ENCODE measurements at places on chromosomes 12 and 14. TPM values are rescaled to one million over a fixed set of nuclear protein-coding genes. Genes with fewer than 3 reads are reported as not detected.

DNA sequence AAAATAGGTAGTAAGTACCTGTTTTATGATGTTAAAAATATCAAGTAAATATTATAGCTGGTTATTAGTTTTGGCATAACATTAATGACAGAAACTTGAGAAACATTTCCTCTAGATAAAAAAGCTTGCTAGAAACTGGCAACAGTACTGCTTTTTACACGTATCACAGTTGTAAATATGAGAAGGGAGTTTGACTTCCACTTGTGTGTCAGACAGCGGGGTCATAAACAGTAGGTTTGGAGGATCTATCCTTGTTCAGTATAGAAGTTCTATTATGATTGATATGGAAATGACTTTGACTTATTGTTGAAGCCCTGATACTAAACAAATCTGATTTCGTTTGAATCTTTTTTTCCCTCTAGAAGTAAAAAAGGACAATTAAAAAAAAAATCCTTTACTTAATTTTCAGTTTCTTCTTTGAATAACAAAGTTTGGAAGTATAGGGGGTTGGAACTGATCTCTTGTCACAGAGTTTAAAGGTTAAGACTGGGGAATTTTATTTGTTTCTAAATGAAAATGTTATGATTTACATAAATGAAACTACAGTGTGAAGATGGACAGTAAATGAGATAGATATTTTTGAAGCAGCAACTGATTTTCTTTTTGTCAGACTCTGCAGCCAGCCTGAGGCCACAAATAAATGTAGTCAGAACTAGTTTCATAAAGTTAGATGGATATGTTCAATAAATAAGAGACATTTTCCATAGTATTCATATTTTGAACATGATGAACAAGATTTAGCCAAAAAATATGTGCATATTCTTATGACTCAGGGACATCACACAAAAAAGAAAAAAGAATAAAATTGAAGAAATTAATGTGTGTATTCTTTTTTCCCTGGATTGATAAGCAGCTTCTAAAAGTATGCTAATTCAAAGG lies 50.1 kb downstream of the WNK1 start:
- DNase-seq = no peak

DNA sequence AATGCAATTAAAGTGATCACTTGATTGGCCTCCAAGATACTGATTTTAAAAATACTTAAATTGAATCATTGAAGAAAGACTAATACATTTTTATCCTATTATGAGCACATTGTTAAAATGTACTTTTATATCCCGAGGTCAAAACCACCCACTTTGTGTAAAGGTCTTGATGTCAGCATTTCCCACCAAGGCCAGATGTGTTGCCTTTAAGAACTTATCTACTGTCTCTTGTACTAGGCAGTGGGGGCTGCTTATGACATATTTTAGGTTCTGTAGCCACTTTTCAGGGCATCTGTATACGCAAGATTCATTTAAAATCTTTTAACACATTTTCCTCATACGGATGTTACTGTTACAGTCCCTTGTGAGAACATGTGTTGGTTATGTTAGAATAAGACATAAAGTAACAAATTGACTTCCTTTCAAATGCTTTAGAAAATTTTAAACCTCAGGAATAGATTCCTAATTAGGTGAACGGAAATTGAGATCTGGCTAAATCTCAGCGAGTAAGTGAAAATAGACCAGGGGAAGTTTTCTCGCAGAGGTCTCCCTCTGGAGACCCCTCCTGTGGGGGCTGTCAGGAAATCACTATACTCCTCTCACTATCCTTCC lies 456.2 kb downstream of the ADAMTS20 start:
- DNase-seq = no peak

RERGL gene
- not detected for polyA plus RNA-seq

DNA sequence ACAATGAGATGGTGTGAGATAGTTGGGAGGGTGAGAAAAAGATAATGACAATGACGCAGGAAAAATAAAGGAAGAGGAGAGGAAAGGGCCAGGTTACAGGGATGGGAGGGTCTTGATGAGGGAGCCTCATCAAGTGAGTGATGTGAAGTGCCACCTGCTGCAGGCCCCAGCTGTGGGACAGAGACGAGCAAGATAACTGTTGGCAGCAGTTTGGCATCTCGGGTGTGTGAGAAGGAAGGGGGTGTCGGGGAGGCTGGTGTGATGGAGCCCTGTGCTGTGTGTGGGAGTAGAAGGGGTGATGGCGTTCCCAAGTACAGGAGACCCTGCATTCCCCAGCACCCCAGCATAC lies 11.4 kb upstream of the TAC3 start:
- DNase-seq = no peak

APOLD1 gene
- polyA plus RNA-seq = 2.2 TPM

PLXNC1 gene
- 3.8 TPM for polyA plus RNA-seq

GRCh38 chr12:94287245-94287628 lies 138.9 kb downstream of the PLXNC1 start:
- DNase-seq = no peak

GRCh38 chr14:41570415-41571155 lies 36.1 kb upstream of the LRFN5 start:
- no peak for DNase-seq

DNA sequence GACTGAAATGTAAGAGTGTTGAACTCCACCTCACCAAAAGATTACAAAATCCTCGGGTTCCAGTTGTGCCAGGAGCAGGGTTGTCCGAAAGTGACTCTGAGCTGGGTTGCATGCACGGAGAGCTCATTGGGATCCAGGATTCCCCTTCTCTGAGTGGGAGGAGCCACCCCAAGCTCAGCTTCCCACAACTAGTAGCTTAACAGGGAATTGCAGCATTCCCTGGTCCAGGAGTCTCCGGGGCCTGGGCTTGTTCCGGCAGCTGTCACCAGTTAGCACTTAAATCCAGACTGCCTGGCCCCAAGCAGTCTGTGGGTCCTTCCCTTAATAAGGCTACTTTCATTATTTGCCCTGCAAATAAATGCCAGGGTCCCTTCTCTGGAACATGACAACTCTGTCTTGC lies 50.1 kb downstream of the CD9 start:
- no peak for DNase-seq

DNA sequence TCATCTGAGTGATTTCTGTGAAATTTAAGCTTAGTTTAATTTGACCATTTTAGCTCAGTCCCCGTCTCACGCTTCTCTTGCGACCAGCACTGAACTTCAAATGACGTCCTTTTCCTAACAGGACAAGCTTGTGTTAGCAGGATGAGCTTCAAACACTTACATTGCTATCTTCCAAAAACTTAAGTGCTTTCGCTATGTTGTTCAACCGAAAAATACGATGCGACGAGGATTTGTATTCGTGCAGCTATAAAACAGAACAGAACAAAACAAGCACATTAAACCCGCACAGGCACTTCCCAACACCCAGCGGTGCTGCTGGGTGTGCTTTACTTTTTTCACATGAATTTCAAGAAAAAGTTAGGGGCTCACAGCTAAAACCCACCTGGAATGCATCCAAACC lies 64.2 kb upstream of the DICER1 start:
- DNase-seq = no peak

GRCh38 chr14:104283197-104284106 lies 145.1 kb downstream of the KIF26A start:
- no peak for DNase-seq

- DNase-seq = no peak
These were observed 127.7 kb downstream of the DACT1 start for GRCh38 chr14:58765418-58765831.

PRB4 gene
- not detected for polyA plus RNA-seq

TAS2R7 gene
- polyA plus RNA-seq = not detected

REM2 gene
- polyA plus RNA-seq = 0.06 TPM

NCKAP5L gene
- polyA plus RNA-seq = 7.3 TPM

- DNase-seq = no peak
These were observed 137.6 kb downstream of the TSPAN9 start for GRCh38 chr12:3214526-3215365.

MSI1 gene
- polyA plus RNA-seq = not detected

DNA sequence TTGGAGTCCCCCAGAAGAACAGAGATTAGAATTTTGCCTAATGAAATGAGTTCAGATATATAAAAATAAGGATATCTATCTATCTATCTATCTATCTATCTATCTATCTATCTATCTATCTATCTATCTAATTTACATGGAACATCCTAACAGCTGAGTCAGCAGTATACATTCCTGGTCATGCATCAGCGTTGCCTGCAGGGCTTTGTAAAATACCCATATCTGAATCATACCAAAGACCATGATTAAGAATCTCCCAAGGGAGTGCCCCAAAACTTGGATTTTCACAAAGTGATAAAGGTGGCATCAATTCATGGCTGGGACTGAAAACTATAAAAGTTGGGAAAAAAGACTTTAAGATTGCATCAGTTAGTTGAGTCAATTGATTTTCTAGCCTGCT lies 32.7 kb upstream of the SYT10 start:
- DNase-seq = no peak

DNAH10 gene
- 8.6 TPM for polyA plus RNA-seq

ARHGDIB gene
- 8.9 TPM for polyA plus RNA-seq

MYF5 gene
- polyA plus RNA-seq = not detected

- no peak for DNase-seq
These were observed 48.5 kb downstream of the LRRC74A start for GRCh38 chr14:76874734-76875133.

ERP27 gene
- polyA plus RNA-seq = not detected

PRIMA1 gene
- not detected for polyA plus RNA-seq

DNA sequence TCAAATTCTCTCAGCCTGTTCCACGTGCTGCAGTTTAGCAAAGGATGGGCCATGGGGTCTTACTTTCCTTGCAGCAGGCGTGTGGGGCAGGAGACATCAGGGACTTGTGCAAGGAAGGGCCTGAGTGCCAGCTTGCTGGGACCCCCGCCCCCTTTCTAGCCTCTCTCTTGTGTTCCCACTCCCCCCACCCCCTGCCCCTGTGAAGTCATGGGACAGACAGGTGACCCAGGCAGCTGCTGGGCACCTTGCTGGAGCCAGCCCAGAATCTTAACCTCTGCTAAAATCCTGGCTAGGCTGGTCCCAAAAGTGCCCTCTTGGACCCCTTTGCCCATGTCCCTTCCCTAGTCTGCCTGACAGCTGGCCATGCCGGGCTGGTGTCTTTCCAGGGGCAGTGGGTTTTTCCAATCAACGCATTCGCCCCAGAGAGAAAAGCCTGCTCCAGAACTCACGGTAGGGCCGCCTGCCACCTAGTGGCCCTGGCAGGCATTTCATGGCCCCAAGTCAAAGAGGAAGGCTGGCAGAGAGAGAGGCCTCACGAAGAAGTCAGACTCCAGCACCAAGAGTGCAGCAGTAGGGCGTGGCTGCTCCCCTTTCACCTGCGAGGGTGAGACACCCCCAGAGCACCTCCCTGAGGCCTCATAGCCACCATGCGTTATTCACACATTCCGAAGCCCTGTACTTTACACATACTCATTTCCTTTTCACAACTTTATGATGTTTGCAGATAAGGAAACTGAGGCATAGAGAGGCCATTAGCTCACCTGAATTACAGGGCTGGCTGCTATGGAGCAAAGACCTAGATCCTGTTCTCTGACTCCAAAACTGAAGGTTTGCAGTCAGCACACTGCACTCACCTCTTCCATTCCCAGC lies 67.4 kb downstream of the LGMN start:
- peak; percentile 45 for DNase-seq

KCNC2 gene
- polyA plus RNA-seq = not detected

DNA sequence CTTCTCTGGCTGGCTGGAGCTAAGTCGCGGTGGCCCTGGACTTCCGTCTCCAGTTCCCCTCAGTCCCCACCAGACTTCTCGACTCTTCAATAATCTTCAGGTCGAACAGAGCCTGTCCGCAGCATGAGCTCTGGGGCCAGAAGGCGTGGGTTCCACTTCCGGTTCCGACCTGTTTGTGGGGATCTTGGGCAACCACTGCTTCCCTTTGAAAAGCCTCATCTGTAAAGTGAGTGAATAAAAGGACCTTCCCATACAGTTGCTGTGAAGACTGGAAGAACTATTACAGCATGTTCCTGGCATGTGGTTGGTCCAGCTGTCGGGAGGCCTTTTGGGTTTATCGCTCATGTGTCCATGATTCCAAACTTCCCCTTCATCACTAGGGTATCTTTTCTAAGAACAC lies 19.4 kb downstream of the ADGRD1 start:
- DNase-seq = no peak

DNA sequence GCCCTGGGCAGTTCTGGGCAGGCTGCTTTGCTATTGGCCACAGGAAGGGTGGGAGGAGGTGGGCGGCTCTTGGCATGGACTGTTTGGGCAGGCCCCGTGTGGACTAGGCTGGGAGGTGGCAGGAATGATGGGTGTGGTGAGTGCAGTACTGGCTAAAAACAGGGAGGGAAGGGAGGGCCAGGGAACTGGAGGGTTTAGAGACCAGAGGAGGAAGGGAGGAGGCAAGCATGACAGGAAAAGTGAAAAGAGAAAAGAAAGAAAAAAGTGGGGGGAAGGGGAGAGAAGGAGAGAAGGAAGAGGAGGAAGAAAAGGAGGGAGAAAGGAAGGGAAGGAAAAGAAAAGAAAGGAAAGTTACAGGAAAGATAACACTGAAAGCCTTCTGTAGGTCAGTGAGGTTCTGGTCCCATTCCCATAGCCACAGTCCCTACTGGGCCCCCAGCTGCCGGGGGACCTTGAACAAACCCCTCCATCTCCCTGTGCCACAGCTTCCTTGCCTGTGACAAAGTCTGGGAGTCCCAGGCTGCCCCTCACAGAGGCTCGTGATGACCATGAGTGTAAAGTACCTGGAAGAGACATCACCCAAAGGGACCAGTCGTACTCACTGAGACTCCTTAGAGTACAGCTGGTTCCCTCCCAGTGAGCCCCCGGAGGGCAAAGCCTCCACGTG lies 1.1 kb upstream of the C14orf132 start:
- no peak for DNase-seq

DNA sequence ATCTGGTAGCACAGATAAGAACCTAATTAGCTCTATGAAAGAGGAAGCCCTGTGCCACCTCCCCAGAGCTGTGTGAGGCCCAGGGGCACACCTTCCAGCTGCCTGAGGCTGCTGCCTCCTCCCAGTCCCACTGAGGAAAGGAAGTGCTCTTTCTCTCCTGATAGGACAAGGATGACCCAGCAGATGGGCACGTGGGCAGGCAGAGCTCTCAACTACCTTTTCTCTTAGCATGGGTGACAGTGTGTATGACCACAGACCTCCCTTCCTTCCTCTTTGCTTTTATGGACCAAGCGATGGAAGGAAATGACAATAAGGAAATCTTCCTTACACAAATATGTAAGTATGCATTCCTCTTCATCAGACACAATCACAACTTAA lies 127.6 kb upstream of the AMIGO2 start:
- DNase-seq = no peak

NKX2-1 gene
- not detected for polyA plus RNA-seq

- DNase-seq = no peak
These were observed 253.1 kb downstream of the ANO6 start for GRCh38 chr12:45468751-45469615.

EGLN3 gene
- polyA plus RNA-seq = 0.04 TPM

SDR9C7 gene
- not detected for polyA plus RNA-seq

DNA sequence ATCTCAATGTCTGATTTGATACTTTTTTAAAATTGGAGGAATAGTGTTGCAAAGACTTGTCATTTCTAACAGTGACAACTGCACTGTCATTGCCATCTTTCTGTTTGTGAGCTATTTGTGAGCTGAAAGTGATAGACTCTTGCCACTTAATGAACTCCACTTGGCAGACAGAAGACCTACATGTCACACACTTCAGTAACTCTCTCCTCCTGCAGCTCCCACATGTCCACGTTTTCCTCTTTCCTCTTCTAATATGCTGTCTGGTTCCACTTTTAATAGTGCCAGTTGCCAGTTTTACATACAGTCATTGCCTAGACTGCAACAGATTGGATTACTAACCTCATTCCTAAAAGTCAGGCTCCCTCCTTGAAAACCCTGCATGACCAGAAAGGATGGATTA lies 121.5 kb downstream of the CAPZA3 start:
- DNase-seq = no peak

Measured in AG04450 (cell line).